ENCODE measurements at places on chromosomes 6 and 20.

DNA sequence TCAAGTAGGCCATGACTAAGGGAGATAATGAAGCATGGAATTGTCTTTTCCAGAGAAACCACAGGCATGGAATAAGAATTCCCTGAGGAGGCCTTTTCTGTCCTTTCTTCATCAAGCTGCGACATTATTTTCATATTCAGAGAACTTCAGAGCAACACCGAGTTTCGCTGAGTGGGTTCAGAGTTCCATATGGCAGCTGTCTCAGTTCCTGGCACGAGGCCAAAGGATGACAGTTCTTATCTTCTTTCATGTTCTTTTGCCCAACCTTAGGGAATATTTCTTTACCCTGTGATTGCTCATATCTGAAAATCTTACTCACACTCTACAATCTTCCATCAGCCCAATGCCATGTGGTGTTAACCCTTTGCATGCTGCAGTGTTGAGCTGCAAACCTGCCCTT is 135.3 kb upstream of the BMP2 start:
- no peak for DNase-seq

GRCh38 chr6:141024526-141024925 is 1108.2 kb upstream of the GJE1 start:
- no peak for DNase-seq

DNA sequence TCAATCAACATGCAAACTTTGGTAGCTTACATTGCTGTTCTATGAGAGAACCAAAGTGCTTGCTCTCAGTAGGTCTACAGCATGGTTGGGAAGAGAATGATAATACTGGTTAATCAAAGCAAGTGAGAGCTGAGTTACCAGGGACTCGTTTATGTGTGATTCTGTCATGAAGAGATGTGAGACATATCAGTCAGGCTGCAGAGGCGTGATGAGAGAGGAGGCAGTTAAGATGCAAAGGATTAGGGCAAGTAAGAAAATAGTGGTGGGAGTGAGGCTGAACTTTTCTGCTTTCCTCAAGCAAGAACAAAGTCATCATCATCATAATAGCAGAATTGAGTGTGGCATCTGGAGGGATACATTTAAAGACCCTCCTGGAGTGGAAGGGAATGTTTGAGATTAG is 86.5 kb downstream of the RPS12 start:
- DNase-seq = no peak

DNA sequence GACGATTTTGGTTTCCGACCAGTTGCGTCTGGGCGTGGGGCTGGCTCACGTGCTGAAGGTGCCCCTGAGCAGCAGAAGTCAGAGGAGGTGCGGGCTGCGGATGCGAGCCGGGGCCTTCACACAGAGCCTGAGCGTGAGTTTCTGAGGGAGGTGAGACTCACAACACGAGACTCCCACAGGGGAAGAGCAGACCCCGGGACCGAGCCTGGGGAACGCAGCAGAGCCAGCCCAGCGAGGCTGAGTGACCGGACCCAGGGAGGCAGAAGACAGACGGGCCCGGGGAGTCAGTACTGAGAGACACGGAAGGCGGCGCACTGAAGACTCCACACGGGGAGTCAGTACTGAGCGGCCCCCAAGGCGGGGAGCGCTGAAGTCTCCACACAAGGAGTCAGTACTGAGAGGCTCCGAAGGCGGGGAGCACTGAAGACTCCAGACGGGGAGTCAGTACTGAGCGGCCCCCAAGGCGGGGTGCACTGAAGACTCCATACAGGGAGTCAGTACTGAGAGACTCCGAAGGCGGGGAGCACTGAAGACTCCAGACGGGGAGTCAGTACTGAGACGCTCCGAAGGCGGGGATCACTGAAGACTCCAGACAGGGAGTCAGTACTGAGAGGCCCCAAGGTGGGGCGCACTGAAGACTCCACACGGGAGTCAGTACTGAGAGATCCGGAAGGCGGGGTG is 77.8 kb downstream of the DLL1 start:
- DNase-seq = no peak

- DNase-seq = no peak
Measured at GRCh38 chr20:50295762-50296449, 105.3 kb downstream of the CEBPB start.
